ENCODE measurements at places on chromosomes 1 and 21. TPM values are rescaled to one million over a fixed set of nuclear protein-coding genes. Genes with fewer than 3 reads are reported as not detected.
A peak's percentile ranks its signal among the peaks of the same experiment; 100 is the strongest.

The SPTA1 gene
- polyA plus RNA-seq, result 5.9 TPM

GRCh38 chr21:14850394-14850793, 214.4 kb downstream of the NRIP1 start:
- DNase-seq, result no peak

The TSACC gene
- 1.0 TPM for polyA plus RNA-seq

- DNase-seq, result peak; percentile 81
Observed at GRCh38 chr1:21368515-21369289, 71.2 kb upstream of the NBPF3 start.

- peak; percentile 56 for DNase-seq
Observed at GRCh38 chr1:210448297-210448892, 119.7 kb downstream of the HHAT start.

The FBLIM1 gene
- 30.5 TPM for polyA plus RNA-seq

- no peak for DNase-seq
Observed at GRCh38 chr1:8782955-8783354, 34.5 kb downstream of the RERE start.

GRCh38 chr1:207808911-207809555, 57.2 kb downstream of the CD46 start:
- no peak for DNase-seq

GRCh38 chr21:17548262-17548661, 35.4 kb downstream of the CXADR start:
- DNase-seq, result no peak

The OR2AJ1 gene
- not detected for polyA plus RNA-seq

The TBX19 gene
- 1.7 TPM for polyA plus RNA-seq

The FAM167B gene
- polyA plus RNA-seq, result 7.6 TPM

GRCh38 chr1:41423511-41424191, 60.8 kb downstream of the EDN2 start:
- no peak for DNase-seq

- no peak for DNase-seq
Observed at GRCh38 chr1:188004849-188005248, 1176.1 kb downstream of the PLA2G4A start.

DNA sequence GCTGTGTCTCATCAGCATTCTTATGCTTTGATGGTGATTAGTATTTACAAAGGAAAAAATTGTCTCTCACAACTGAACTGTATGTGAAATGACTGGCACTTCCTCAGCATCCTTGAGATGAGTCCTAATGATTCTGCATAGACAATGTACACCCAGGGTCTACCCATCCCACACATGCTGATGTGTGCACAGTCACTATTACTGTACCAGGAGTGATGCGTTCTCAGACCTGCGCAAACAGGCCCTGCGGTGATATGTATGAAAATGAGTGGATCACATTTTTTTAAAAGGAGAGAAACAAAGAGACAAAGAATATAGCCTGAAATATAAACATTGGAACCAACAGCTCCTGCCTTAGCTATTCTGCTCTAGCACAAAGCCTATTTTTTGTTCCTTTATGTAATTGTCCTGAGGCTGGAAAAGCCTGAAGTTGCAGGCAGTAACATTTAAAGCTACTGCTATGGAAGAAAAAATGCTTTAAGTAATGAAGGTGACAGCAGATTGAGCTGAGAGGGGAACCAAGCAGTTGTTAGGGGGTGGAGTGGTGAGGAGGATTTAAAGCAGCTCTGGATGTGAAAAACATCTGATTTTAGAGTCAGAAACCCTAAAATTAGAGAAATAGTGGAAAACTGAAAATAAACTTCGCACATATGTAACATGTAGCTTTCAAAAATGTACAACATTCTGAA, 5.5 kb downstream of the RCAN1 start:
- no peak for DNase-seq

DNA sequence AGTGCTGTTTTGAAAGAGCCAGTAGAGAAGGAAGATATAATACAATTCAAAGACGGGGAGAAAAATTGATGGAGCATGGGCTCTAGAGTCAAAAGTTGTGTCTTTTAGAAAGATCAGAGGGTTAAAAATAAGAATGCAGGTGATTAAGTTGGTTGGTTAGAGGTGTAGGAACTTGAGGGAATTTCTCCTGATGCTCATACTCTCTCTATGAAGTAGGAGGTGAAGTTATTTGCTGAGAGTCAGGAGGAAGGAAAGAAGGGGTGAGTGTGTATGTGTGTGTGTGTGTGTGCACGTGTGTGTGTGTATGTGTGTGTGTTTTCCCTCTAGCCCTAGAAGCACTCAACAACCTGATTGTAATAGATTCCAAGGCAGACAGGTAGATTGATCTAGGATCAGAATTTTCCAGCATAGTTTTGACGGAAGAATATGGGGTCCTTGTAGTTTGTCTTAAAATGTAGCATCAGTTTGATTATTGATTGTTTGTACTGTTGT, 88.3 kb upstream of the MACF1 start:
- DNase-seq, result no peak

DNA sequence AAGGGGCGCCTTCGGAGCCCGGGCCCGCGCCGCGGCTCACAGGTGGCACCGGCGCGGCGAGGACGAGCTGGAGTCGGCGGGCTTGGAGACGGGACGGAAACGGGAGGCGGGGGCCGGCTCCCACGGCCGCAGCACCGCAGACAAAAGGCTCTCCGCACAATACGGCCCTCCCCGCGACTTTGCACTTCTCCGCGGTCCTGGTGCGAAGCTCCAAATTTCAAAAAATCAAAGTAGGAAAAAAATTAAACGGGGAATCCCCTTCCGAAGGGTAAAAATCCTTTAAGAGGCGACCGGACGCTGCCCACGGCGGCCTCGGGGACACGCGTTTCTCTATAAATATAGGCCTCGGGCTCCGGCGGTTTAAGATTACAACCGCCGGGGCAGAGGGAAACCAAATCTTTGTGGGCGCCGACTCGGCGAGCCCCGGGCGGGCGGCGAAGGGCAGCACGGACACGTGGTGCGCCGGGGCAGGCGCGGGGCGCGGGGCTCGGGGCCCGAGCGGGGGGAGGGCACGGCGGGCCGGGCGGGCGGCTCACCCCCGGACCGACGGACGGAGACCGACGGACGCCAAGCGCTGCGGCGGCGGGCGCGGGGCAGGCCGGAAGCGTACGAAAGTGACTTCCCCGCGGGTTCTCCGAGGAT, 453 bp downstream of the PABPC4 start:
- peak; percentile 17 for DNase-seq

The HIVEP3 gene
- 3.1 TPM for polyA plus RNA-seq

The HES2 gene
- 0.21 TPM for polyA plus RNA-seq

DNA sequence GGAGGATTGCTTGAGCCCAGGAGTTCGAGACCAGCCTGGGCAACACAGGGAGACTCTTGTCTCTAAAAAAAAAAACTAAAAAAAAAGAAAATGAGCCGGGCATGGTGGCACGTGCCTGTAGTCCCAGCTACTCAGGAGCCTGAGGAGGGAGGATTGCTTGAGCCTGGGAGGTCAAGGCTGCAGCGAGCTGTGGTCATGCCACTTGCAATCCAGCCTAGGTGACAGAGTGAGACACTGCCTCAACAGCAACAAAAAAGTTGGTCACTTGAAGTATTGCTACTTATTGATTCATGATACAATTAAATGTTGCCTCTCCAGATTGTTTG, 57.9 kb upstream of the CXADR start:
- DNase-seq, result no peak

The NES gene
- 1,095 TPM for polyA plus RNA-seq

DNA sequence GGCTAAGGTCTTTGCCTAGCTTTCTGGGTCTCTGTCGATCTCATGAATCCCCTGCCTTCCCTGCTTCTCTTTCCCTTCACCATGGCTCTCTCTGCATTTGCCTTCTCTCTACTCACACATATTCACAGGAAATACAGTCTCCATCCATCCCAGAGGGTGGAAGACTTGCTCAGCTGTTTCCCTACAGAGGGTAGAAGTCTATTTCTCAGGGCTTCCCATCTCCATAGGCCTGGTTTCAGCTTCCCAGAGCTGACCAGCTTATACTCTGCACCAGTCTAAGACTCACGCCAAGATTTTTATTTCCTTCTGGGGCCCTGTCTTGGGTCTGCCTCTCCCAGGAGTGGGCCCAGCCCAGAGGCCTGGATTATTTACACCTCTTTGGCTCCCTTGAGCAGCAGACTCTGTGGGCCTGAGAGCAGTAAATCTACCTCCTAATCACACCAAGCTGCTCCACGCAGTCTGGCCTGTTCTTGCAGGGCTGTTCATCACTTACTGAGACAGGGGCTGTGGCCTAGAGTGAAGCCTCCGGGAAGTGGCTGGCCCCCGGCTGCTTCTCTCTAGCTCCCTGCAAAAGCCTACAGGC, 102.5 kb downstream of the PLXNA2 start:
- no peak for DNase-seq

The FAF1 gene
- polyA plus RNA-seq, result 43.5 TPM

DNA sequence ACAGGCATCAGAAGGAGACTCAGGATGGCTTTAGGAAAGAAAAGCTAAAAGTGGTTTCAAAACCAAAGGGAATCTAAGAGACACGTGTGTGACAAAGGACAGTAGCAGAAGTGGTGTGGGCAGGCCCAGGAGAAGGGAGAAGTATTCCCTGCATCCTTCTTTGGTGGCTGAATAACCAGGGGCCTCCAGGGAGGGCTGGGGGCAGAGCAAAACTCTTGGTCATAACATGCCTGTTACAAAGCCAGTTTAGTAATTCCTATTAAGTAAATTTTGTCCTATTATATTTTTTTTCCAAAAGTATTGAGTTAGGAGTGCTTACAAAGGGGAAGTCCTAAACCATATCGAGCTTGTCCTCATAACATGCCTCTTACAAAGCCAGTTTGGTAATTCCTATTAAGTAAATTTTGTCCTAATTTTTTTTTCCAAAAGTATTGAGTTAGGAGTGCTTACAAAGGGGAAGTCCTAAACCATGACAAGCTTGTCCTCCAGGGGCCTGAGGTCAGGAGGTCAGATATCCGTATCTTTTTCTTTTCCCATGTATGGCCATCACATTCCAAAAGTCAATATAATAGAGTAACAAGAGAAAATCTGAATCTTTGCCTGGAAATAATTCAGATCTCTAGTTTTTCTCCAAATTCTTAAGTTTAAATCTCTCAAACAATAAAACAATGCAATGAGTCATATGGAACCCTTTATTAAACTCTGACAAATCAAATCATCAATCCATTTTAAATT, 509.2 kb downstream of the LTN1 start:
- DNase-seq, result no peak

The NCSTN gene
- polyA plus RNA-seq, result 108 TPM

- DNase-seq, result no peak
Observed at GRCh38 chr1:222010306-222010705, 268.4 kb upstream of the DUSP10 start.

Measured in hindlimb muscle (tissue), 1 donor.